HS-5 (cell line): ENCODE measurements at places on chromosomes 1 and 21.
A peak's percentile ranks its signal among the peaks of the same experiment; 100 is the strongest.

- DNase-seq, result no peak
These were observed 7.2 kb downstream of the LAD1 start for GRCh38 chr1:201391651-201392511.

DNA sequence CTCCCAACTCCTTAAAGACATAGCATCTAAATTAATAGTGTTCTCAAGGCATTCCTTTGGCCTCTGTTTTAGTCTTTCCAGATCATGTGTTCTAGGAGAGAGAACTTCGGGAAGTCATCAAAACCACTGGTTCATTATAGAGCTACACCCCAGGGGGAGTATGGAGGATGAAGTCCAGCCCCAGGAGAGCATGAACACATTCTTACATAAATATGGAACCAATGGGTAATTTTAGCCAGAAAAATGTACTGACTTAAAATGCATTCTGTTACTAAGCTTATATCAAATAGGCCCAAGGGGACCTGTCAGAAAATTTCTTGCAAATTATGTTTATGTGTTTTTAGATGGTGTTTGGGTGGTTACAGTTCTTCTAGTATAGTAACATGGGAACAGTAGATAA lies 165.2 kb downstream of the NTMT2 start:
- no peak for DNase-seq

DNA sequence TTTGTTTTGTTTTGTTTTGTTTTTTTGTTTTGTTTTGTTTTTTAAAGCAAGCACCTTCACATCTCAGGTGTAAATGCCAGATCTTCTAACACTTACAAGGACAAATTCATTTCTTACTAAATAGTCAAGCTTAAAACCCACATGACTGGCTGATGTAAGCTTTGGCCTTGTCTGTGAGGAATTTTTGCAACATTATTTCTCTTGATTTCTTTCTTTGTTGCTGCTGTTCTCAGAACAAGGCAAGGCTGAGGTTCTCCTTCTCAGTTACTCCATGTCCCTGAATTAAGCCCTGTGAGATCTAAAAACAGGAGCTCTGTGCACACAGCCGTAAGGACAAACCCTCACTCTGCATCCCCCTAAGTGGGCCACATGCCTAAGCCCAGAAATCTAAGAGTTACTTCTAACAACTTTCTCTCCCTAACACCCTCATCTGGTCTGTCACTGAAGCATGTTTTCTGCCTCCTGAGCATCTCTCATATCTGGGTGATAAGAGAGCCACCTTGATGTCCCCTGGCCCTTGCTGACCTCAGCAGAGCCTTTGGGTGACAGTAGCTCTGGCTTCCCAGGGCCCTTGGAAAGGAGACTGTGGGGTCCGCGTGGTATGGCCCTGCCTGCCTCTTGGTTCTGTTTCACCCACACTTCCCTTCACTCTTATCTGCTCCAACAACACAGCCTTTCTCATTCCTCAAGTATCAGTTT lies 81.2 kb upstream of the HOOK1 start:
- no peak for DNase-seq

DNA sequence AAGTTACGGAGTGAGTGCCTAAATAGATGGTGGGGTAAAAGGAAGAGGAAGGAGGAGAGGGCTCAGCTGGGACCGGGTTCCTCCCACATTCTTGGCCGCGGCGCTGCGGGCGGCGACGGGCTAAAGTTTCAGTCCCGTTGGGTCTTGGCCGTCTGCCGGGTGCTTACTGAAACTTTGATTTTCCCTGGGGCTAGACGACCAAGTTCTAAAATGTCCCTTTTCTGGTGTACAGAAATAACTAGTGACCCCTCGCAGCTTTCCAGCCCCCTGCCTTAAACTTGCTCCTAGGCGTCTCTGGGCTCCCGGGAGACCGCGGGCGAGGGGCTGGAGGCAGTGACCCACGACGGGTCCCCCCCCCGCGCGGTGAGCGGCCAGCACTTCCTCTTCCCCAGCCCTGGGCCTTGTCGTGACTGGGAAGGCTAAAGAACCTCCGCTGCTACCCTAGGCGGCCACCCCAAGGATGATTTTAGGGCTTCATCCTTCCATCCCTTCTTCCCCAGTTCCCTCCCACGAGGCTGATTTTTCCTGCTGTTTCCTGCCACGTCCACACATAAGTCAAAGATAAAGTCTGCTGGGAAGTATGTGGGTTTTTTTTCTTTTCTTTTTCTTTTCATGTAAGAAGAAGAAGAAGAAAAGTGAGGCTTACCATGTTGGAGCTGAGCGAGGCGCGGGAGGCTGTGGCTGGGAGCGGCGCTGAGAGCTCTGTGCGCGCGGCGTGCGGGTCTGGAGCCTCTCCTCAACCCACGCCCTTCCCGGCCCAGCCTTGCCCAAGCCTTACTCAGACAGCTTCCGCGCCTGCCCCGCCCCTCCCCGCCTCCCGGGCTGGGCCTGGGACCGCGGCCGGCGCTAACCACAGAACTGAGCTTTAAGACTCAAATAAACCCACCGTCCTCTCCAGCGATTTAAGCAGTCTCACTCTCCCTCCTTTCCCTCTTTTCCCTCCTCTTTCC lies at the start of gene S100A11:
Gene S100A11 (minus strand): TSS at position 738 of the 950 bp plus-strand sequence. CDS start 89 bp downstream, at position 649.
- peak; percentile 42 for DNase-seq

- peak; percentile 35 for DNase-seq
These were observed 76.4 kb upstream of the DNAH14 start for GRCh38 chr1:224852901-224853568.

GRCh38 chr1:18211764-18212163 lies 104.2 kb downstream of the IGSF21 start:
- no peak for DNase-seq

GRCh38 chr1:30356839-30357238 lies 366.5 kb downstream of the MATN1 start:
- no peak for DNase-seq

DNA sequence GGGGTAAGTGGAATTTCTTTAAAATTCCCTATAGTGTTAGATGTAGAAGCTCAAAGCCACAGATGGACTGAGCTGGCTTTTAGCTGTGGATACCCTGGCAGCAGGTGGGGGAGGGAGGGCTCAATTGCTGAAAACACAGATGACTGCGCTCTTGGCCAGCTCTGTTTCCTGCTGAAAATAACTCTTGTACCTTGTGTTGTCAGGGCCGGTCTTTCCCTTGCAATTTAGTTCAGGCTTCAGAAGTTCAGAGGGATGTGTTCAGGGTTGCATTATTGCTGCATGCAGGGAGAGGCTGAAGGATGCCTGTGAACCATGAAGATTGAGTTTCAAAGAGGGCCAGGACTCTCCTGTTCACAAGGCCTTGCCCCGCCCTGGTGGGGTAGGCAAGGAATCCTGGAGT lies 58.1 kb upstream of the GCLM start:
- no peak for DNase-seq

- DNase-seq, result no peak
These were observed 38.4 kb downstream of the STPG1 start for GRCh38 chr1:24374891-24375786.

DNA sequence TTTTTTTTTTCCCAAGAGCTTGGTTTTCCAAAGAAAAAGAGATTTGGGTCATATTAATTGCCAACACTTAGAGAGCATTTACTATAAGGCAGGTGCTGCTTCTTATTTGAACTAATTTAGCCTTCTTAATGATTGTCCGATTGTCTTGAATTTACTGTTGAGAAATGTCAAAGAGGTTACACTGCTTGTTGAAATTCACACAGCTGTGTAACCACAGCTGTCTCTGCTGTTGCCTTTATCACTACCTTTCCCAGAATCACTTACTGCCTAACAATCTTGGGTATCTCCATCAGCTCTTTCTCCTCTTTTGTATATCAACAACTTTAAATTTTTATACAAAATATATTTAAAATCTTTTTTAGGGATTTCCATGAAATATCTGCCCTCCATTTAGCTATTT lies 115.6 kb downstream of the UCHL5 start:
- no peak for DNase-seq

GRCh38 chr1:180468311-180468710 lies 34.1 kb downstream of the ACBD6 start:
- DNase-seq, result no peak

DNA sequence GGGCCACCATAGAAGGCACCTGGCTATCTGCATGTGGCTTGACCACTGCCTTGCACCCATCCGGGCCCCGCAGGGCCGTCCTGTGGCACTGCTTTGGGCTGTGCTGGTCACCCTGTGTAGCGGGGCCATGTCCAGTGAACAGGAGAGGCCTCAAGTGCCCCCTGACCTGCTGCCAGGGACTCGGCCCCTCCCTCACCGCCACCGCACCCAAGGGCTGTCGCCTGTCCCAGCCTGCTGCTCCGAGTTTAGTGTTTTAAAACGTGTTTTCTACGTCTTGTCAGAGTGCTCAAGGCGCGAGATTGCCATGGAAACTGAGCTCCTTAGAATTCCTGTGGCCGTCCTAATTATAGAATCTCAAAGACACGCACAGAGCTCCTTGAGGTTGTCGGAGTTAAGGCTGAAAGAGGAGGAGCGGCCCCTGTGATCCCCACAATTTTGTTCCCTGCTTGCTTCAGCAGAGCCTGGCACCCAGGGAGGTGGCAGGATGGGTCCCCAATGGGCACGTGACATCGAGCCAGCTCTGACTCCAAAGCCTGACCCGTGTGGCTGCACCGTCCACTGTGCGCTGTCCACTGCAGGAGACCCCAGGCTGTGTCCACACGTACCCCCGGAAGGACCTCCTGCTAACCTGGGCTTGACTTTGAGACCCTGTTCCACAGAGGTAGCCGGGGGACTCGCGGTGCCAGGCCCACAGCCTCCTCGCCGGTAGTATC lies 66.2 kb downstream of the FAAP20 start:
- DNase-seq, result no peak

DNA sequence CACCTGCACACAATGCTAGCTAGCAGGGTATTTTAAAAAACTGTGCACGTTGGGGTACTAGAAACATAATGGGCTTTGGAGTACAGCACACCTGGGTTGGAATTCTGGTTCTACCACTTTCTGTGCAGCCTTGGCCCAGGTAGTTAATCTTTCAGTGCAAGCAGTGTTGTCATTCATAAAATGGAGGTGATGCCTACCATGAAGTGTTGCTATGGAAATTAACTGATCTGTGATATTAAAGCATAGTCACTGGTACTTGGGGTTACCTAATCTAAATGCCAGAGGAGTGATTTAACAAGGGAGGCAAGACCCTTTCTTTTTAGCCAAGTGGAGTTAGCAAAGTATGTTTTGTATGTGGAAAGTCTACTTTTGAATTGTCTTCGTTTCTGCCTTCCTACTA lies 18.0 kb downstream of the ATP1B1 start:
- no peak for DNase-seq

DNA sequence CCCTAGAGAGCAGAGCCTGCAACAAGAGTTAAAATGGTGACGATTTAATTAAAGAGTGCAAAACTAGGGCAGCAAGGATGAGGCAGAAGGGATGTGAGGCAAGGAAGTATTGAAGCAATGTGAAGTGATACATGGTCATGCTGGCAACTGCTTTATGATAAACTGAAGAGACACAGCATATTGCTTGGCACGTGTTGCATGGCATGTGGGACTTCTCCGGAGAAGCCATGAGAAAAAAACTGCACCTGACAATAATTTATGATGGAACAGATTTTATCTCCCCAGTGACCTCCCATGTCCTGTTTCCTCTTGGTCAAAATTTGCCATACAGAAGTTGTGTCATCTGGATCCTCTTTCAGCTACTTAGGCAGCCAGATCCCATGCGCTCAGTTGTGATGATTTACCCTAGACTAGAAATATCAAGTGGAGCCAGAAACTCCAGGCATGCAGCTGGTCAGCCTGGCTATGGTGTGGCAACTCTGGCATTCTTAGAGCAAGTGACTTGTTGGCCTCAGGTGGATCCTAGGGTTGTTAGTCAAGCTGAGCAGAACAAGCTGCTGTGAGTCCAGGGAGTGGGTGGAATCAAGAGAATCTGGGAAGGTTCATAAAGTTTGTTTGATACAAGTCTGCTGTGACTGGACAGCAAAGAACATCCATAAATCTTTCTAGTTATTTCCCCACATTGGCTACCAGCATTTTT lies 611.4 kb upstream of the USP24 start:
- no peak for DNase-seq

DNA sequence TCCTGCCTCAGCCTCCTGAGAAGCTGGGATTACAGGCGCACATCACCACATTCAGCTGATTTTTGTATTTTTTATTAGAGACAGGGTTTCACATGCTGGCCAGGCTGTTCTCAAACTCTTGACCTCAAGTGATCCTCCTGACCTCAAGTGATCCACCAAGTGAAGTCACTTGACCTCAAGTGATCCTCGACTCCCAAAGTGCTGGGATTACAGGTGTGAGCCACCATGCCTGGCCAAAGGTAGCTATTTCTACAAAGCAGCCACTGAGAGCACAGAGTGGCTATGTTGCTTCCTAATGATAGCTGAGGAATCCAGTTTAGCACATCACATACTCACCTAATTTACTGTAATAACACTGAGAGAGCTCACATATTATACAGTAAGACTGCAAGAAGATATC lies 44.8 kb upstream of the CPLANE2 start:
- DNase-seq, result no peak

- DNase-seq, result no peak
These were observed 2.6 kb downstream of the KRTAP10-6 start for GRCh38 chr21:44589586-44590305.

DNA sequence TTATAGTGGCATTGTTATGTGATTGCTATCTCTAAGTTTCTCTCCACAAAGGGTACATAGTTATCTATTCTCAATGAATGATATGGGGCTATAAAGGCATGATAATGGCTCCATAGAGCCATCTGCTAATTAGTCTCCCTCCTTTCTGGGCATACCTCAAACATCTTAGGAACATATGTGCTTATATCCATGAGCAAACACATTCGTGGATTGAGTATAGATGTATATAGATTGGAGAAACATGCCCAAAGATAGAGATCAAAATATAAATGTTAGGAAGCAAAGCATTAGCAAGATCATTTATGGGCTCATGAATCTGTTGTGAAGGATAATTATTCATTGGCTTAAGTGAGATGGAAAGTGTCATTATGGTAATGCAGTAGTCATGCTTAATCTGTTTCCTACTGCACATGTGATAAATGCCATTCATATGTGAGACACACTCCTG lies 155.8 kb upstream of the UBE2U start:
- no peak for DNase-seq

DNA sequence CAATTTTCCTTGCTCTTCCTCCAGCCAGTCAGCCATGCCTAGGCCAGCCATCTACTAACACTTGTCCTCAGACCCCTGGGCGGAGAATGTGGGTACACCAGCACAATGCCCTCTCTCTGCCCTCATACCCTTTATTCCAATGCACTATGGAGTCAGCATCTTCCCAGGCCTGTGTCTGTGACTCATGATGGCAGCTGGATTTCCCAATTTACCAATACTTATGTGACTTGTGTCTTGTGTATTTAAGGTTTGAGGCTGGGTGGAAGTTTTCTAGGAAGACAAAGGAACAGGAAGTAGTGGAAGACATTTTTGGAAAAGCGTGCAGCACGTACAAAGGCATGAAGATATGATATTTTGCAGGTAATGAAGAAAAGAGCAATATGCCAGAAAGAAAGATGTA lies 114.3 kb downstream of the NMNAT2 start:
- peak; percentile 30 for DNase-seq

- no peak for DNase-seq
These were observed 79.2 kb downstream of the CD34 start for GRCh38 chr1:207831517-207832327.
